ENCODE measurements at places on chromosomes 3 and 15.
A peak's percentile ranks its signal among the peaks of the same experiment; 100 is the strongest.

DNA sequence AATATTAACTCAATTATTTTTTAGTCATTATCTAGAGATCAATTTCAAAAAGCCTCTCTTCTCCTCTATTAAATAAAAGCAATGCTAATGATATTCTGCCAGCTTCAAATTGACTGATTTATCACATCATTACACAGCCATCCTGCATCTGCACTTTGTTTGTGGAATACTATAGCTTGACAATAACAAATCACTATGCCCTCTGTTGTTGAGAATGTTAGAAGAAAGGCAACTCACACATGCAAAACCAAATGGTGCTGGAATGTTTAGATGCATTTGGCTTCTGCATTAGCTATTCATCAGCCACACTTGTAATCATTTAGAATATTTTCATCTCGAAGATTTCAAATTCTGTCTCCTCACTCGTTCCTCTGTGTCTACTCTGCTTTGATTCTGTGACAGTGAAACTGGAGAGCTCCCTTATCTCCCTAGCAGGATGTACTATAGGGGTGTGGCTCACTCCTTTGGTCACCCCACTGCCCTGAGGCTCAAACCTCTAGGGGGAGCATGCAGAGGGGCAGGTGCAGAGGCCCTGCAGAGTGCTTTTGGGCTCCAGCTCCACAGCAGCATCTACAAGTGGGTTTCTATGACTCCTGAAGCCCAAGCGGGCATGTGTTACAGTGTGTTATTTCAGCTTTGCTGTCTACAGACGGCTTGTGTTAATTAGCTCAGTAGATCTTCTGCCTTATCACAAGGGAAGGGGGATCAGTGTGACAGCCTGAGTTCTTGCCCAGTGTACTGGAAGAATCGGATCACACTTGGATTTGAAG, 454.1 kb upstream of the BCHE start:
- DNase-seq: no peak

DNA sequence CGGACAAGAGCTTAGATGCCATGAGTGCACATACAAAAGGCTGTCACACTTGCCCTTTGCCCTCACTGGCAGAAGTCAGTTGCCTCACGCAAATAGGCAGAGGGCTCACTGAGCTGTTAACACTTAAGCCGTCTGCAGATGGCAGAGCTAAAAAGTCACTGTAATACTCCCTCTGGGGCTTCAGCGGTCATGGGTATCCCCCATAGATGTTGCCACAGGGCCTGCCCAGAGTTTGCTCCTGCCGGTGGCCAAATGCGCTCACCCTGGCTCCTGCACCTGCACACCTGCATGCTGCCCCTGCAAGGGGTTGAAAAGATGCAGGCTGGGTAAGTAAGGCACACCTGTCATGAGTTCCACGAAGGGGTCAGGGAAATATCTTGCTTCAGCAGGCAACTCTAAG, 741.5 kb downstream of the EDEM1 start:
- DNase-seq: peak; percentile 44

GRCh38 chr3:85252686-85253085, 293.9 kb downstream of the CADM2 start:
- no peak for DNase-seq

- DNase-seq: no peak
Measured at GRCh38 chr3:49618412-49618811, 55.7 kb upstream of the APEH start.

- DNase-seq: no peak
Measured at GRCh38 chr15:40091861-40092255, 16.8 kb downstream of the BMF start.

DNA sequence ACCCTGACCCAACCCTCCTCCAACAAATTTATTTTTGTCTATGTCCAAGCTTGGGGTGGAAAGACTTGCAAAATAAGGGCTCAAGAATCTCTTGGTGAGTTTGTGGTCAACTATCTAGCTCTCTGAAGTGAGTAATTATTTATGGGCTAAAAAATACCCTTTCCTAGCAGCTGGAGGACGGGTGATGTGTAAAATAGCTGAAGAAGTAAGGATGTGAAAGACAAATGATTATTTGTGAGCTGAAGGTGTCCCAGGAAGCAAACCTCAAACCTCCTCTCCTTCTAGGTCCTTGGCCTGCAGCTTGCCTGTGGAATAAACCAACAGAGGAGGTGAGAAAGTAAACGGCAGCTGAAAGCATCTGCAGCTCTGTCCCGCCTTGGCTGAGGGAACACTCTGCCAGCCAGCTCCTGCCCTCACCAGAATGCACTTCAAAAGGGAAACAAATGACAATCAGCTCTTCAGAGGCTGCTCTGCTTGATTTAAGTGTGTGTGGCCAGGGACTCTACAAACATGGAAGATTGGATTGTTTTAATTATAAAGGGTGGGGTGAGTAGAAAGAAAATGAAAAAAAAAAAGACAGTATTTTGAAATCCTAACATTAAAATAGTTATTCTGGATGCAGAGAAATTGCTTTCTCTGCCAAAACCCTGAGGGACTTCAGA, 60.3 kb downstream of the TM4SF4 start:
- DNase-seq: no peak

- DNase-seq: peak; percentile 44
Measured at GRCh38 chr15:39195961-39196486, 384.9 kb upstream of the THBS1 start.

GRCh38 chr3:184284696-184285095, 8.9 kb downstream of the ECE2 start:
- DNase-seq: peak; percentile 86
